Osteocyte (in vitro differentiated cells): ENCODE measurements at places on chromosomes 12 and 14. TPM values are rescaled to one million over a fixed set of nuclear protein-coding genes. Genes with fewer than 3 reads are reported as not detected.

The DNAJC22 gene
- 0.55 and 0.99 TPM in 2 replicates for total RNA-seq

The CMAS gene
- total RNA-seq: 21.8 and 22.5 TPM in 2 replicates

The CLECL1 gene
- not detected in 2 replicates for total RNA-seq

The ACSM4 gene
- total RNA-seq: not detected in 2 replicates

The CIDEB gene
- not detected in 2 replicates for total RNA-seq

The TCL1B gene
- total RNA-seq: not detected in 2 replicates

The CCDC177 gene
- total RNA-seq: not detected in 2 replicates

The RNASE1 gene
- not detected in 2 replicates for total RNA-seq

The COPZ1 gene
- total RNA-seq: 126 and 136 TPM in 2 replicates

The FAIM2 gene
- 1.4 and 1.5 TPM in 2 replicates for total RNA-seq
